Femur (tissue), 1 donor: ENCODE measurements at places on chromosomes 4 and X.

DNA sequence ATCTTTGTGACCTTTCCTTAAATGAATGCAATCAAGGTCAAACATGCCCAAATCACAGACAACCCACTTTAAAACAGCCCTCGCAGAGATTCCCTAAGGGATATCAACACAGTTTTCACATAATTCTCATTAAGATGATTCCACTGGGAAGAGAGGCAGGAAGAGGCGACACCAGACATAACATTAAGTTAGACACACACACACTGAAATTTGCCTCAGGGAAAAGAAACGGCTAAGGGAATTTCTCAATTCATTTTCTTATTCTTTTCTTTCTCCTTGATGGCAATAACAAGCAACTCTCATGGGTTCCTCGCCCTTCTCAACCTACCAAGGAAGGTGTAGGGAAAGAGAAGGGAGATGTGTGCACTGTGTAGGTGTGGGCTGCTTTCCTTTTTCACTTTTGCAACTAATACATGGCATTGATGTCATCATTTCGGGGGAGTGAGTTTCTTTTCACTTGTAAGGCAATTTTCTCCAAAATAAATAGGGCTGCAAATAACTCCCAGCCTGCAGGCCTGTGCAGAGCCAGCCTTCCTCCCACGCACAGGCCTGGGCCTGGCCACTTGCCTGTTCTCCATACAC lies 41.4 kb downstream of the SOD3 start:
- DNase-seq = no peak

DNA sequence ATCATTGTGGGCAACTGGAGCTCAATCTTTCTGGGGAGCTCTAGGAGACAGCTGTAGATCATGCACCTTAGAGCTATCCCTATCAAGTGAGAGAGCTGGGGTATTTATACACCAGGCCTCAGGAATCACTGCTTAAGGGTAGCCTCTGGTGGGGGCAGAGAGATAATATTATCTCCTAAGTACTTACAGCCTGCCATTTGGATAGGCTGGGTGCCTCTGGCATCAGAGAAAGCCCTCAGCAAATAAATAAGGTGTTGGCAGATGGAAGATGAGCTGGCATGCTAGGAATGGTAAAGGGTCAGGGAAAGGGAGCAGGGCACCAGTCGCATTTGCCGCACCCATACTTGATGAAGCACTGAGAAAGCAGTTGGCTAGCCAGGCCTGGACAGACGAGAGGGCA lies 75.9 kb downstream of the HCCS start:
- DNase-seq = no peak

- no peak for DNase-seq
These were observed 47.7 kb downstream of the C4orf50 start for GRCh38 chr4:5970381-5971077.

- DNase-seq = no peak
These were observed 160.0 kb downstream of the SPCS3 start for GRCh38 chr4:176479767-176480166.

- DNase-seq = no peak
These were observed 583.4 kb downstream of the TRAM1L1 start for GRCh38 chr4:116501954-116502353.

- no peak for DNase-seq
These were observed 73.3 kb downstream of the RBM46 start for GRCh38 chr4:154854362-154854761.

DNA sequence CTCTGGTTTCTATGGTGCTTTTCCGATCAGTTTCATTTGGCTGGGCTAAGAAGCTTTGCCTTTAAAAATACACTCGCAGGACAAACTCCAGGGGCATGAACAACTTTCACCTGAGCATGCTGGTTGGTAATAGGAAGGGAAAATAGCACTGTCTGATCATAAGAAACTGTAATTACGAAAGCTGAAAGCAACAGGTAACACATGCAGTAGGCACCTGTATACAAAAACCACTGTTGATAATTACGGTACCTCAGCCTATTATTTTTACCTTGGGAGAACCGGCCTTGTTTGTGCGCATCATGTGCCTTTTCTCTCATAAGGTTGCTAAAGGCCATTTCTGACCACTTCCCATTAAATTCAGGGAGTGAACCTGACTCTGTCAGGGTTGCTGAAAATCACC lies 45.7 kb downstream of the RTL9 start:
- DNase-seq = no peak

- no peak for DNase-seq
These were observed 65.4 kb upstream of the TRPC3 start for GRCh38 chr4:122017296-122017695.

GRCh38 chr4:123305736-123306135 lies 90.9 kb upstream of the SPRY1 start:
- no peak for DNase-seq

GRCh38 chr4:152327606-152328453 lies 208.1 kb downstream of the FBXW7 start:
- no peak for DNase-seq

DNA sequence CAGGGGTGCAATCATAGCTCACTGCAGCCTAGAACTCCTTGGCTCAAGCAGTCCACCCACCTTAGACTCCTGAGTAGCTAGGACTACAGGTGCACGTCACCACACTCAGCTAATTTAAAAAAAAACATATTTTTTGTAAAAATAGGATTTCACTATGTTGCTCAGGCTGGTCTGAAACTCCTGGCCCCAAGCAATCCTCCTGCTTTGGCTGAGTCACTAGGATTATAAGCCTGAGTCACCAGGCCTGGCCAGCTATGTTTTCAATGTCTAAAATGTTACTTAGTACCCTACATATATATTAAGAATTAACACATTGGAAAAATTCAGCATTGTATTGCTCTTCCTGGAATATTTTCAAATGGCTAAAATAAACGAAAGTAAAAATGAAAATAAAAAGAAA lies 37.5 kb downstream of the PNPLA4 start:
- no peak for DNase-seq

DNA sequence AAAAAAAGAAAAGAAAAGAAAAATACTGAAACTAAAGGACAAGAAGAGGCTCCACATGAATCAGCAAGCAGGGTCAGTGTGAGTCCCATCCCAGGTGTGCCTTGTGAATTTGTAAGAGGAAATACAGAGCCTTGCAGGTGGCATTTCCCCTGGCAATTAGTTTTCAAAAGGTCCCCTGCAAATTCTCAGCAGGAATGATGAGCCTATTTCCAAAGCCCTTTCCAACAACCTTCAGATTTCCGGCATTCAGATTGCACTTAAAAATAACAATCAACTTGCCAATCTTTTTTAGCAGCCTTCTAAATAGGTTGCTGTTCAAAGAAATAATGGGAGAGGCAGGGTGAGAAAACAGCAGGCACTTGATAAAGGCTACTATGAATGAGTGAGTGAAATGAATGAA lies 66.4 kb upstream of the OR13H1 start:
- DNase-seq = no peak

- DNase-seq = peak; percentile 42
These were observed 813 bp downstream of the DIAPH2 start for GRCh38 chrX:96685210-96686099.

DNA sequence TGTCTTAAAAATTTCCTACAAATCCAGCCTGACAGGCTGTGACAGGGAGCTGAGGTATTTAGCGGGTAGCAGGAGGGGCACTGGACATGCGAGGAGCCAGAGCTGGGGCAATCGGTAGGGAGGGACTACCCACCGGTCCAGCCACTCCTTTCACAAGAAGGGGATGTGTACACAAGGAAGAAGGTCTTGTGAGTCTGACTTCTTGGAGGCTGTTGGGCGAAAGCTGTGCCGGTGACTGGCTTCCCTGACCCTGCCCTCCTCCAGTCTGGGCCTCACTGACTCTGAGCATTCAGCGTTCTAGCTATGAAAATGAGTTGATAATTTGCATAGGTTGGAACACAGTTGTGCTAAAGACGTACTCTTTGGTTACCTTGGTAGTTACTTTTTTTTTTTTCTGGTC lies 12.7 kb upstream of the CXCL8 start:
- no peak for DNase-seq

- no peak for DNase-seq
These were observed 45.4 kb downstream of the CC2D2A start for GRCh38 chr4:15515106-15515505.

DNA sequence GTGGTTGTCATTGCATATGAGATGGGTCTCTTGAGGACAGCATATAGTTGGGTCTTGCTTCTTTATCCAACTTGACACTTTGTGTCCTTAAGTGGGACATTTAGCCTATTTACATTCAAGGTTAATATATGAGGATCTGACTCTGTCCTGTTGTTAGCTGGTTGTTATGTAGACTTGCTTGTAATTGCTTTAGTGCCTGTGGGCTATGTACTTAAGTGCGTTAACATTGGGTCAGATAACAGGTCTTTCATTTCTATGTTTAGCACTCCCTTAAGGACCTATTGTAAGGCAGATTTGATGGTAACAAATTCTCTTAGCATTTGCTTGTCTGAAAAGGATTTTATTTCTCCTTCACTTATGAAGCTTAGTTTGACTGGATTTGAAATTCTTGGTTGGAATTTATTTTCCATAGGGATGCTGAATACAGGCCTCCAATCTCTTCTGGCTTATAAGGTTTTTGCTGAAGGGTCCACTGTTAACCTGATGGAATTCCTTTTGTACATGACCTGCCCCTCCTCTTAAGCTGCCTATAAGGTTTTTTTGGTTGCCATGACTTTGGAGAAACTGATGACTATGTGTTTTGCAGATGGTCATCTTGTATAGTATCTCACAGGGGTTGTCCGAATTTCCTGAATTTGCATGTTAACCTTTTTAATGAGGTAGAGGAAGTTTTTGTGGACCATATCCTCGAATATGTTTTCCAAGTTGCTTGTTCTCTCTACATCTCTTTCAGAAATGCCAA lies 162.0 kb downstream of the NKX6-1 start:
- DNase-seq = no peak

GRCh38 chr4:156193800-156194199 lies 240.1 kb upstream of the CTSO start:
- DNase-seq = peak; percentile 46

- peak; percentile 49 for DNase-seq
These were observed 52.1 kb downstream of the RTL5 start for GRCh38 chrX:72079607-72080006.

DNA sequence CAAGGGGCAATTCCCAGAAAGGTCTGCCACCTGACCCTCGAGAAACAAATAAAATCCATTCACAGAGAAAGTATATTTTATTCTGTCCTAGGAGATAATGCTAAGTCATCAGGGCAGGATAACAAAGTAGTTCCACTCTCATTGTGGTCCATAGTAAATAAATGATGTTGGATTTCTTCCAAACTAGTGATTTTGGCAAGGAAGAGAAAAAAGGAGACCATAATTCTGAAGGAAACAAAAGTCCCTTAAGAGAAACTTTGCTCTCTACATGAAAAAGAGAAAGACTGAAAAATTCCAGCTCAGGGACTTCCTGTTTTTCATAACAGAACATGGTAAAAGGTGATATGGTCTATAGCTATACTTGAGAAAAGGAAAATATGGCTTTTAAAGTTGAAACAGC lies 71.5 kb upstream of the DDX60 start:
- no peak for DNase-seq

GRCh38 chr4:155073852-155074251 lies 134.6 kb upstream of the NPY2R start:
- no peak for DNase-seq

DNA sequence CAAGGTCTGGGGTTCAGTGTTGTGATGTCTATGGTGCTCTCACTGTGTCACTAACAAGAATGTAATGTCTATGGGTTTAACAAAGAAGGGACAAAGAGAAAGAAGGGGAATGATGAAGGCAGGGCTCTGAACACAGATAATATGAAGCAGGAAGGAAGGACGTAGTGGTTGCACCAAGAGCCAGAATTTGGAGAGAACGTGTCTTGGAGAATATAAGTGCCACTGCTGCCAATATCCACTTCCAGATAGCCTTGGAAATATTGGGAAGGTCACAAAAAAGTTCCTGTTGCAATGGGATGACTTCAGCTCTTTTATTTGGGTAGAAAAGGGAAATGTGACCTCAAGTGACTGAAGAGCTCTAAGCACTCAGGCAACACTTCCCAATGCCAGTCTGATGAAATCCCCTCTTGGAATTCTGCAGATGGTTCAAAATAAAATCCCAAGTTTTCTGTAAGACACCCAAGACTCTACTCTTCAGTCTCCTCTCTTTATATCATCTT lies 131.8 kb downstream of the PRKX start:
- no peak for DNase-seq

DNA sequence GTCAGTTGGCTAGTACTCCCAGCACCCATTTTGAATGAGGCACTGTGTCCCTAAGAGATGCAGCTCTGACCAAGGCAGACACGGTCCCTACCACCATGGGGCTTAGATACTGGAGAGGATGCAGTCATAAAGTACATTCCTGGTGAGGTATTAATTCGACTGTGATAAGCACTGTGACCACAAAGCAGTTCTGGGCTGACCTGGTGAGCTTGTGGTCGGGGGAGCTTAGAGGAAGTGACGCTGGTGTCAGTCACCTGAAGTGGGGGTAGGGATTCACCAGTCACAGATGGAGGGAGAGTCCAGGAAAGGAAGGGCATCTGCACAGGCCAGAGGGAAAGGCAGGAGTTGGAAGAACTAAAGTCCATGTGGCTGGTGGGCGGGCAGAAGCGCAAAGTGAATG lies 15.8 kb upstream of the CLTRN start:
- no peak for DNase-seq

DNA sequence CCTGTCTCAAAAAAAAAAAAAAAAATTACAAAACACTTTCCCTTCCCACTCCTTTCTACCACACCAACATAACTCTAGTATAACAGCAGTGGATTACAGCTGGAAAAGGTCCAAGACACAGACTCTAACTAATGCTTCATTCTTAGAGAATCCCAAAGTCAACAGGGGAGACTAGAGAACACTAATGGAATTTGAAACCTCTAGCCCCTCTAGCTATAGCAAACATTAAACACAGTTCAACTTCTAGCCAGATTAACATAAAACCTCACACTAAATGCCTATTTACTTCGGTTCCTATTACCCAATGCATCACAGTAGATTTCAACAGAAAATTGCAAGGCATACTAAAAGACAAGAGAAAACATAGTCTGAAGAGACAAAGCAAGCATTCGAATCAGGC lies 10.5 kb upstream of the DHX15 start:
- DNase-seq = no peak

GRCh38 chrX:136768469-136769084 lies 12.2 kb downstream of the ARHGEF6 start:
- DNase-seq = peak; percentile 46

- no peak for DNase-seq
These were observed 23.6 kb upstream of the PACRGL start for GRCh38 chr4:20676501-20677197.

- DNase-seq = no peak
These were observed 105.3 kb upstream of the SPRY1 start for GRCh38 chr4:123291329-123291728.

DNA sequence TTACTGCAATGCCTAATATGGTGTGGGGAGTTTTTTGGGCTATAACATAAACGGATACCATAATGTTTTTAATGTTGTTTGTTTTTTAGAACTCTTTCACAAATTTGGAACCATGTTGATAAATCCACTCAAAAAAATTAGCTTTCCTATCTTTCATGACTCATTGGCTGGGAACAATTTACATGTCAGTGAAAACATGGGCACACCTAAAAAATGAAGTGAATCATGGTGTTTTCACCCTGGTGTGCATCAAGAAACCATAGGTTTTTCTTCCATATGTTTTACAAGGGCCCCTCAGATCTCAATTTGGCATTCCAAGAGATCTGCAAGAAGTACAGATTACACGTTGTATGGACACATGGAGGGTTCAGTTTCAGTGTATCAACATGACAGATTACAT lies 207.1 kb downstream of the NWD2 start:
- DNase-seq = no peak

GRCh38 chrX:1274786-1275185 lies 6.2 kb downstream of the CSF2RA start:
- DNase-seq = no peak

GRCh38 chr4:48017108-48017571 lies 568 bp downstream of the NIPAL1 start:
- peak; percentile 62 for DNase-seq

GRCh38 chr4:55795341-55795740 lies 24.2 kb upstream of the EXOC1L start:
- DNase-seq = no peak
